ENCODE measurements at places on chromosomes 12 and 14.
A peak's percentile ranks its signal among the peaks of the same experiment; 100 is the strongest.

- no peak for DNase-seq
These were observed 738 bp upstream of the VPS37B start for GRCh38 chr12:122896662-122897061.

DNA sequence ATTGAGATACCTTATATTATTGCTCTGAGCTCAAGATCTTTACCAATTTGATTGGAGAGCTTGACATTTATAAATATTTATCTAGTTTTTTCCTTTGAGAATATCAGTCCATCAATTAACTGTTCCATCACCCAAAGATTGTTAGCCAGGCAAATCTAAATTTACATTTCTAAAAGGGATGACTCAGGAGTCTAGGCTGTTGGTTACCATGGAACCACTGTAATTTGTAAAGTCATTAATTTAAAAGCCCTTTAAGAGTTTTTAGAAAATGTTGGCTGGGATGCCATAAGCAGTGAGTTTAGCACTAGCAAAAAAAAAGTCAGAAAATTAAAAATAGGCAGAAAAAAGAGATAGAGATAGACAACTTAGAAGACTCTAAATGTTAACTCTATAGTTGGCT is 19.5 kb upstream of the SERPINA1 start:
- DNase-seq, result no peak

DNA sequence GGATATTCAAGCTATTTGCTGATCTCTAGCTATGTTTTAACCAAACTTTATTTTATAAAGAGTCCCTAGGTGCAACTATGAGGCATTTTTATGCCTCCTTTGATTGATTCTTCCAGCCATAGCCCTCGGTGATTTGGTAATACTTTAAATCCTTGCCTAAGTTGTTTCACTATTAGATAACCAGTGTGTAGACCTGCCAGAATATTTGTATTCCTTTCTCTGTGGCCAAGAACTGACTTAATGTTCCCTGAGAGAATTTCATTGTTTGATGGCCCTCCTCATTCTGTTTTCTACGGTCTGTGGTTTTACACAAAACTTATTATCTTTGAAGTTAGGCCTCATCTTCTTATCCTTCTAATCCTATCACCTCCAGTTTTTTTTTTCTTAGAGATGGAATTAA is 109.7 kb upstream of the MDGA2 start:
- DNase-seq, result no peak

GRCh38 chr14:71143381-71144290 is 236.4 kb downstream of the PCNX1 start:
- DNase-seq, result no peak

GRCh38 chr14:72723858-72724530 is 169.9 kb downstream of the DPF3 start:
- no peak for DNase-seq

DNA sequence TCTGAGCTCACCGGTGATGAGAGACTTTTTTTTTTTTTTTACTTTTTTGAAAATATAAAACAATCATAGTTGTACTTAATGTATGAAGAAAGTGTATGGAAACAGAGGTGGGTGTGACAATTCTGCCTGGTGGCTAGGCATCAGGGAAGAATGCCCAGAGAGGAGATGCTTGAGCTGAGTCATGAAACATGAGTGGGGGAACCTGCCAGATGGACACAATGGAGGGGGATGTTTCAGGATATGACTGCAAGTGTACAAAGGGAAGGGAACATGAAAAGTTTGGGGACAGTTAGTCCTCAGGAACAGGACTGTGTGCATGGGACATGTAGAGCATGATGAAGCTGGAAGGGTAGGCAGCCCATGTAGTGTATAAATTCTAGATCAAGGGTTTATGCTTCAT is 274.2 kb upstream of the E2F7 start:
- DNase-seq, result no peak

DNA sequence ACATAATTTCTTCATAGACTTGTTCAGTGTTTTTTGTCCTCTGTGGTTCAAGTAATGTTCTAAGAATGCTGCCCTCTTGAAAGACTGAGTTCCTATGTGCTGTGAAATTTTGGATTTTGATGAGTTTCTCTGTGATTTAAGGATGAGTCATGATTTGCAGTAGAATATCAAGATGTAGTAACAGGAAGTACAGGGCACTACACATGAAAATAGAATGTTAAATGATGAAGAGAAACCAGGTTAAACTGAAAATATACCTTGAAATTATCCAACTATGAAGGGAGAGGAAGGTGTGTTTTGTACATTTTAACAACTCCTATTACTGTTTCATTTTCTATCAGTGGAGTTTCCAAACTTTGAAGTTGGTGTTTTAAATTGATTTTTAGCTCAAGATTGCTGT is 4.8 kb downstream of the ELK3 start:
- DNase-seq, result no peak

- no peak for DNase-seq
These were observed 4.7 kb downstream of the GLTP start for GRCh38 chr12:109875572-109876131.

DNA sequence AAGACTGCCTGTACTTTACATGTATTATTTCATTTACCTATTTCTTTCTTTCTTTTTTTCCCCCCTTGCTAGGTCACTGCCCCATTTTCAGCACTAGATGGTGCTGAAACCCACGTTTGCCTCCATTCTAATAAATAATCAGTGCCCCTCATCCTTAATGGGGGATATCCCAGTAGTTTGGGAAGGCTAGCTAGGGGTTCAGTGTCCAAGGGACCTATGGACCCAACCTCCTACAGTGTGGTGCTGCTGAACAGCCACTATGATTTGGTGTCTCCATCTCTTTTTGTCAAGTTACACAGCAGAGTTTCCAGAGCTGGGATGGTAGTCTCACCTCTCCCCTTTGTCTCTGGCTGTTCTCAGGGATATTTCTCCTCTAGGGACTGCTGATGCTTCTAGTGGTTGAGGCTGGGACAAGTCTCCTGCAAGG is 6.5 kb upstream of the HCFC2 start:
- DNase-seq, result peak; percentile 32

GRCh38 chr12:43370263-43370662 is 181.7 kb downstream of the ADAMTS20 start:
- no peak for DNase-seq

- DNase-seq, result no peak
These were observed 333.7 kb upstream of the OR4E1 start for GRCh38 chr14:22007363-22007762.

- no peak for DNase-seq
These were observed 2.2 kb downstream of the BAZ1A start for GRCh38 chr14:34872822-34873588.
